Thyroid gland (tissue), 4 donors: ENCODE measurements at places on chromosomes 7 and 10. TPM values are rescaled to one million over a fixed set of nuclear protein-coding genes. Genes with fewer than 3 reads are reported as not detected.

GRCh38 chr7:142806022-142806356, 35.2 kb downstream of the PRSS2 start:
- no peak overlapping the region for H3K4me3 ChIP-seq
- H3K4me1 ChIP-seq, result no peaks in the 10 kb centered on the region
- H3K27ac ChIP-seq, result no peak overlapping the region
- no peaks in the 10 kb centered on the region for H3K27me3 ChIP-seq

GRCh38 chr10:119541459-119542356, 811 bp downstream of the RGS10 start:
- no peak for DNase-seq
- peaks cover 39% of the 10 kb centered on the region for H3K4me1 ChIP-seq
- peak overlapping the region; percentile 88 for H3K27ac ChIP-seq
- peak overlapping the region; percentile 68 for H3K4me3 ChIP-seq

HTR5A gene
- 0.59 TPM for total RNA-seq

CYP17A1 gene
- 12.6 TPM for total RNA-seq

IDE gene
- 38.8 TPM for total RNA-seq

TRPV5 gene
- not detected for total RNA-seq

DNA sequence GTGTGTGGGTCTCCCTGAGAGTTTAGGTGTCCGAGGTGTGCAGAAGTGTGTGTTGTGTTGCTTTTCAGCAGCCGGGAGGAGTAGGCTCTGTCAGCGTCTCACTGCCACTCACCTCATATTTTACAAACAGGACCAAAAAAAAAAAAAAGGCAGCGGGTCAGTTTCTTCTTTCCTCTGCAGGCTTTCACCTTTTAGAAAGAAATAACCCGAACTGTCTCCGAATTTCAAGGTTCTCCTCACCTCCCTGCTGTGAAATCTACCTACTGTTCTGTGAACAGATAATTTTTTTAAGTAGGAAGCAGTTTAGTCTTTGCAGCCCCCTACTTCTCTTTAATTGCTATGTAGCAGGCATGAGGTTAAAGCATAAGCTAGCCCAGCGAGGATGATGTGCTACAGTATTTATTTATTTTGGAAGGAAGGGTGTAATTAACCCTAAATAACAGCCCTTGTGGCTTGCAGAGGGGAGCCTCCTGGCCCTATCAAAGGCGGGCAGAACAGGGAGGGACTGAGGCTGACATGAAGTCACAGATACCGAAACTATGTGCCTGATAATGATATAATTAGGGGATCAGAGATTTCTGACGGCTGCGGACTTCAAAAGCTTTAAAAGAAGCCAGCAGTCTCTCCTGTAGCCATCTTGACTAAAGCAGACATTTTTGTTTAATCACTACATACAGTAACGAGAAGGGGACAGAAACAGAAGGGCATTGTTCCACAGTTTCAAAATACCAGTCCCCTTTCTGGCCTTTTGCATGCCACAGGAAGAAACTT, 1.6 kb downstream of the BAMBI start:
- no peak for DNase-seq
- no peaks in the 10 kb centered on the region for H3K27me3 ChIP-seq
- no peak overlapping the region for H3K4me3 ChIP-seq
- no peaks in the 10 kb centered on the region for H3K36me3 ChIP-seq

DNA sequence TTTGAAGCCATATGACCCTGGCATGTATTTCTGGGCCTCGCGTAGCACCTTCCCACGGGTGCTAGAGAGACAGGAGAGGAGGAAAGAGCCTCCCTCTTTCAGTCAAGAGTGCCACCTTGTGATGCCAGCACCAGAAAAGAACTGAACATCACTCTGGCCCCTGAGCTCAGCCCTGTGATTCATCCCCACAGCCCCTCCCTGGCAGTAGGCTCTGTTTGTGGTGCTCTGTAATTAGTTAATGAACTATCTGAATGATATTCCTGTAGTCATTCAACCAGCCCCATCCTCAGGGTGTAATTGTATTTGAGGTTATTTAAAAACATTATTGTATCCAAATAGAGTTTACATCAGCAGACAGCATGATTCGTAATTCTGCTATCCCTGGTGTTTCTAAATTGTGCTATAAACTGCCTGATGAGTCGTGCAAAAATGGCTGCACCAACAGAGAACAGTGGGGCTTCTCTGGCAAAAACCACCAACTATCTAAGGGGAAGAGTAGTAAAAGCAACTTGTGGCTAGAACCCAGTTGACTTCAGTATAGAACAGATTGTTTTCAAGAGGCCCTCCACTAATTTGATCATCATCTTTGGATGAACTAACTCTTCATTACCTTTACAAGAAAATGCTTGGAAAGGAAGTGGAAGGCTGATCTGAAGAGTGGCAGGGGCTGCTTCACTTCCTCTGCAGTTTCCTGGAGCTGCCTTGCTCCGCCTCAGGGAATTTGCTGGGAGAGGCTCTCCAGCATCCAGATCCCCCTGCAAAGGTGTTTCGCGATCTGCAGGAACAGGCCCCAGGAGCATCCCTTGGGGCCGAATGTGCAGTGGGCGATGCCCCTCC, 23.7 kb upstream of the TIAL1 start:
- no peaks in the 10 kb centered on the region for H3K27me3 ChIP-seq
- no peak for DNase-seq
- no peak overlapping the region for H3K27ac ChIP-seq
- H3K4me3 ChIP-seq, result no peak overlapping the region
- H3K36me3 ChIP-seq, result no peaks in the 10 kb centered on the region
